ENCODE measurements at places on chromosomes 7 and 10.
A peak's percentile ranks its signal among the peaks of the same experiment; 100 is the strongest.

GRCh38 chr7:101402081-101402779 lies 39.6 kb downstream of the COL26A1 start:
- no peak for DNase-seq

- DNase-seq = no peak
Observed at GRCh38 chr7:166338-167060, 25.9 kb upstream of the FAM20C start.

DNA sequence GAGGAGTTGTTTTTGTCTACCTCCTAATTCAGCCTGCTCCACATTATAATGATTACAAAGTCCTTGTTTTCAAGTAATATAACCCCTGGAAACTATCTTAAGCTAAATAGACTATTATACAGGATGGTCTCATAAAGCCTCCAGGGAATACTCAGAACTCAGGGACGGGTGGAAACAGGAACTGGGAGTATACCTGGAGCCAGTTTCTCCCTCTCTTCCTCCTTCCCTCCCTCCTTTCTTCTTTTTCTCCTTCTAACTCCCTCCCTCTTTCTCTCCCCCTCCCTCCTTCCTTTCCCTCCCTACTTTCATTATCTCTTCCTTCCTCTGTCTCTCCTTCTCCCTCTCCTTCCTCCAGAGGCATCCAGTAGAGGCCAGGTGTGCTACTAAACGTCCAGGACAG lies 76.2 kb upstream of the PRR15 start:
- DNase-seq = no peak

DNA sequence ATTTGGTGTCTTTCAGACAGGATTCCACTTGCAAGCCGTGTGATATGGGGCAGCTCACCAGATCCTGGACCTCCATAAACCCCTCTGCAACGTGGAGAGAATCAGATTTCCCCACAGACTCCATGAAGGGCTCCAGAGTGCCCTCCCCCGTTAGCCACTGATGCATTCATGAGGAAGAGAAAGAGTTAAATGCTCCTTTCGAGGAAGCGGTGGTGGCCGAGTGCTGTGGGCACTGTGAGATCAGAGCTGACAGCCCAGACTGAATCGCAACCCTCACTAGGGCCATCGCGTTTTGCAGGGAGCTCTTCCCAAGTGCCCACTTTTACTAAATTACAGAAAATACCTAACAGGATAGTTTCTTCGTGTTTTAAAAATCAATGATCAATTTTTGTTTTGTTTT lies 226.3 kb upstream of the ZNF32 start:
- DNase-seq = no peak

- DNase-seq = peak; percentile 80
Observed at GRCh38 chr7:51187941-51188340, 128.7 kb downstream of the COBL start.
